ENCODE measurements at places on chromosomes 6 and 20. TPM values are rescaled to one million over a fixed set of nuclear protein-coding genes. Genes with fewer than 3 reads are reported as not detected.

DNA sequence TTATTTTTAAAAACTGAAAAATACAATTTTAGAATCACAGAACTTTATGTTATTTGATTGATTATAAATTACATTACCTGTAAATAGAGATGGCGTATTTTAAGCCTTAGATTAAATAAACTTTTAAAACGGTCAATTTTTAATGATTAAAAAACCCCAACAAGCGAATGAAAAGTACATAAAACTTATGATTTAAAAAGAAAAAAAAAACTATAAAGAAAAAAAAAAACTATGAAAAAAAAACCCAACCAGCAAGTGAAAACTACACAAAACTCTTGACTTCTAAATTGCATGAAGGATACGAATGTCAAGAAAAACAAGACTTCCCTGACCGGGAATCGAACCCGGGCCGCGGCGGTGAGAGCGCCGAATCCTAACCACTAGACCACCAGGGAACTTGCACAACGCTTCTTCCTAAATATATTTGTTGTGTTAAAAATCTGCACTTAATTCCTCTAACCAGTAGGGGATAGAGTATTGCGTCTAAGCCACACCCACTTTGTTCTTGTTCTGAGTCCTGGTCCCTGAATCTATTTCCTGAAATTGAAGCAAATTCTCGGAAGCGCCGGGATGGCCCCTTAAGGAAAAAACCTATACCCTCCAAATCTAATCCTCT, 10.7 kb upstream of the NCOA7 start:
- no peak overlapping the region for H3K27ac ChIP-seq
- peaks cover 16% of the 10 kb centered on the region for H3K4me1 ChIP-seq
- peaks cover 9% of the 10 kb centered on the region for H3K36me3 ChIP-seq
- peak; percentile 88 for DNase-seq
- H3K27me3 ChIP-seq = no peaks in the 10 kb centered on the region
- H3K4me3 ChIP-seq = no peak overlapping the region

DNA sequence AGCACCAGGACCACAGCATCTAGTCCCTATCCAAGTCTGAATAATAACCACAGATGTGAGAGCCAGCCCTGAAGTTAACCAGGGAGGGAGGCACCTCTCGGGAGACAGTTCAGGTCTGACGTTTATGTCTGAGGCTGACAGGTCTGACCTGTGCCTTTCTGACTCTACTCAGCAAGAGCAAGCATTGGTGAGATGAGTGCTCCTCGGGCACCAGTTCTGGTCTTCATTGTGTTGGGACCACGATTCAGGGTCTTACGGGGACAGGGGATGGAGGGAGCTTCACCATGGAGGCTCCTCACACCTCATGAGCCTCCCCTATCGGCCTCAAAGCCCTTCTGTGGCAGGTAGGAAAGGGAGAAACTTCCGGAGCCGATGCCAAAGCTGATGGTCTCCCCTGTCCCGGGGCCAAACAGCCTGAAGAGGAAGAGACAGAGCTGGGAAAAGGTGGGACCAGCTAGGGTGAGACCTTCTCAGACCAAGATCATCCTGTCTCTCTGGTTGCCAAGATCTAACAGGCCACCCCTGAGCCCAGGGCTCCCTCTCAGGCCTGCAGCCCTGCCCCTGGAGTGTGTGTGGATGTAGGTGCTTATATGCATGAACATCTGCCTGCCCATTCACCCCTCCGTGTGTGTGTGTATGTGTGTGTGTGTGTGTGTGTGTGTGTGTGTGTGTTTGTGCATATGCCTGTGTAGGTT, 170.5 kb downstream of the VEGFA start:
- H3K36me3 ChIP-seq = peaks cover 2% of the 10 kb centered on the region
- no peak overlapping the region for H3K27ac ChIP-seq
- no peaks in the 10 kb centered on the region for H3K27me3 ChIP-seq
- H3K4me1 ChIP-seq = no peaks in the 10 kb centered on the region
- H3K4me3 ChIP-seq = no peak overlapping the region

DNA sequence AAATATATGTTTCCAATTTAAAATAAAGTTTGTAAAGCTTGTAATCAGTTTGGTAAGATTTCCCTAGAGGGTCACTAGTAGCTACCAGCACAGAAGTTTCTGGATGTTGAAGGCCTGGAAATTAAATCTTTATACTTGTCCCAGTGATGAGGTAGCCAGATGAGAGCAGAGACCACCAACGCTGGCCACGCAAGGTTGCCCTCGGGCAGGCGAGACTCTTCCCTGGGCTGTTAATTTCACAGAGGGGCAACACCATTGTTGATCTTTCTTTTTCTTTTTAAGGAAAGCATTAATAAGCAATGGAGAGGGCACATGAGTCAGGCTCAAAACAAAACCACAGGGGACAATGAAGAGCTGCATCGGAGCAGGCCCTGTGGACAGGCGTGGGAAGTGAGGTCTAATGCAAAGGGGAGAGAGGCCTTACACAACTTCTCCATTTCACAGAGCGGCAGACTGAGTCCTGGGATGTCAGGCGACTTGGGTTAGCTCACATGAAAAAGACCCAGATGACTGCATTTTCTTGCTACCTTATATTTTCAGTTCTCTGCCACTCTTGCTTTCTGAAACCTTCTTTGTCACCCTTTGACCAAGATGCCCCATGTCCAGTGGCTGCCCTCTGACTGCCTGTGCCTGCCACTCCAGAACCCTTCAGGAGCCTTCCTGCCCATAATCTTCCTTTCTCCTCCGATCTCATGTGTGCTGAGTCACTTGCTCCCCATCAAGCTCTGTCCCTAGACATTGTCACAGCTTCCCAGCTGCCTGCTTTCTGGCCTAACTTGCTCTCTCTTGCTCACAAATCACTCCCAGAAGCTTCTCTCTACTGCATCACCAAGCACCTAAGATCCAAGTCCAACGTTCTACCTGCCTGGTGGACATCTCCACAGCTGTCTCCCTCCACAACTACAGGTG, 107.7 kb upstream of the CDYL start:
- H3K4me1 ChIP-seq = no peaks in the 10 kb centered on the region
- peaks cover 1% of the 10 kb centered on the region for H3K27me3 ChIP-seq

GRCh38 chr6:37868447-37868825, 48.9 kb downstream of the ZFAND3 start:
- H3K27me3 ChIP-seq = no peaks in the 10 kb centered on the region
- peak overlapping the region; percentile 13 for H3K4me3 ChIP-seq
- DNase-seq = no peak
- peaks cover 60% of the 10 kb centered on the region for H3K4me1 ChIP-seq
- H3K27ac ChIP-seq = peak overlapping the region; percentile 81

GRCh38 chr20:7585126-7585679, 355.1 kb downstream of the HAO1 start:
- no peaks in the 10 kb centered on the region for H3K36me3 ChIP-seq
- H3K4me3 ChIP-seq = no peak overlapping the region
- no peaks in the 10 kb centered on the region for H3K27me3 ChIP-seq
- DNase-seq = no peak
- H3K27ac ChIP-seq = no peak overlapping the region
- H3K4me1 ChIP-seq = no peaks in the 10 kb centered on the region

DNA sequence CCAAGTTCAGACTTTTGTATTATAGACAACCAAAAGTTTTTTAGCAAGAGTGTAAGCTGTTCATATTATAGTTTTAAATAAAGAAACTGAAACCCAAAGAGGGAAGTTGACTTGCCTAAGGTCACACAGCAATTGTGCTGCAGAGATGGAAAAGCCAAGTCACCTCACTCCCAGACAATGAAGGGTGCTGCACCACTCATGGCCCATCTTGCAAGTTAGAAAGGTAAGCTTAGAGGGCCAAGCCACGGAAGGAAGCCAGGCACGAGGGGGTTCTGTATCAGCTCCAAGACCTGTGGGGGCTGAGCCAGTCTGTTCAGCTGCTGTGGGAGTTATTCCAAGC, 860 bp downstream of the DEFB124 start:
- no peak overlapping the region for H3K4me3 ChIP-seq
- peaks cover 15% of the 10 kb centered on the region for H3K4me1 ChIP-seq
- H3K36me3 ChIP-seq = no peaks in the 10 kb centered on the region
- H3K27me3 ChIP-seq = peaks cover 44% of the 10 kb centered on the region
- no peak overlapping the region for H3K27ac ChIP-seq

GRCh38 chr6:18602931-18603330, 215.8 kb downstream of the RNF144B start:
- no peaks in the 10 kb centered on the region for H3K4me1 ChIP-seq
- no peaks in the 10 kb centered on the region for H3K36me3 ChIP-seq

The MYO6 gene
- 1.4 TPM for total RNA-seq
